ENCODE measurements at places on chromosomes 5 and 9. TPM values are rescaled to one million over a fixed set of nuclear protein-coding genes. Genes with fewer than 3 reads are reported as not detected.
A peak's percentile ranks its signal among the peaks of the same experiment; 100 is the strongest.

DNA sequence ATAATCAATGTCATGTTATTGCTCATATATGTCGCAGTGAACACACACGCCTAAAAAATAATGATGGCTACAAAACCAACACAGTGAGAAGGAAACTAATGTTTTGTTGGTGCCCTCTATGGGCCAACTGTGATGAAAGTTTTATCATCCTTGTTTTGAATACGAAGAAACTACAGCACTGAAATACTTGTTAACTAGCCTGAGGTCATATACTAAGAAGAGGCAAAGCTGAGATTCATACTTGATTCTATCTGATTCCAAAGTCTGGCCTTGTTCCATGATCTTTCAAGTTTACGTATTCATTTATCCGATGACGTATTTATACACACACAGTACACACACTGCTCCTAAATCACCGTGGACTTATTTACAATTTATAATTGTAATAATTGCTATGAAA lies 16.1 kb upstream of the DRD1 start:
- DNase-seq: no peak

GRCh38 chr5:179205277-179205676 lies 140.0 kb downstream of the ADAMTS2 start:
- DNase-seq: no peak

The PCDHB7 gene
- 1.4 TPM for total RNA-seq

DNA sequence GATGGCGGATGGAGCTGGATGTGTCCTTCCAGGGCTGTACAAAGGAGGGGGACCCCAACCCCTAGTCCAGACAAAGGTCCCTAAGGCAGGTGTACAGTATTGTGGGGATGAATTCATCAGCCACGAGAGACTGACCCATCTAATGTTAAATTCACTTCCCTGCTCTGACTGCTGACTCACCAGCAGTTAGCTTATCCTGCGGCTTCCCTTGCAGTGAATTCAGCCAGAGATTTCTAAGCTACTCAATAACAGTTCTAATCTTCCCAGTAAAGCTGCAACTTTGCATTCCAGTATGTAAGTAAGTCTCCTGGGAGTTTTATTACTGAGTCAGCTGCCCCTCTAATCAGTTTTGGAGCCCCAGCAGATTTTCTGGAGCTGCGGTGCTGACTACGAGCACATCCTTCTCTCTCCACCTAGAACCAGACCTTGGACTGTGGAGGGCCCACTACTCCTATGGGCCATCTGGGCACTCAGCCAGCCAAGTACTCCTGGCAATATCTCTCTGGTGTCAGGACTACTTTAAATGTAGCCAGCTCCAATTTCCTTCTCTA lies 16.1 kb downstream of the B4GALT1 start:
- DNase-seq: no peak

DNA sequence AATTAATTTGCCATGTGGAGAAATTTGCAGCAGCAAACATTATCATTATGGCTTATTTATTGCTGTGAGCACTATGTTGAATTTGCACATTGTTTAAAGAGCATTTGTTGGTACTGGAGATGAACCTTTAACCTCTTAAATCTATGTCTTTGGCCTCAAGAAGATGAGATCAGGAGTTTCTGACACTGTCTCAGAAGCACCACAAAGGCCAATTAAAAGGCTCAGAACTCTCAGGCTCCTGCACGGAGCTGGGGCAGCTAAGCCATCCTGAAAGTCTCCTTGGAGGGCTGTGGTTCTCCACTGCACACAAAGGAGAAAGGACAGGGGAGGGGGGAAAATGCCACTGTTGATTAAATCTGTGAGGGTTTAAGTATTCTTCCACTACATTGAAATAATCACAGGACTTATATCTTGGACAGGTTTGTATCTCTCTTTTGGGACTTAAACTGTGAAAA lies 33.1 kb downstream of the ZNF366 start:
- DNase-seq: no peak

The CMYA5 gene
- total RNA-seq: 12.6 TPM

The CAMK2A gene
- total RNA-seq: 0.29 TPM

DNA sequence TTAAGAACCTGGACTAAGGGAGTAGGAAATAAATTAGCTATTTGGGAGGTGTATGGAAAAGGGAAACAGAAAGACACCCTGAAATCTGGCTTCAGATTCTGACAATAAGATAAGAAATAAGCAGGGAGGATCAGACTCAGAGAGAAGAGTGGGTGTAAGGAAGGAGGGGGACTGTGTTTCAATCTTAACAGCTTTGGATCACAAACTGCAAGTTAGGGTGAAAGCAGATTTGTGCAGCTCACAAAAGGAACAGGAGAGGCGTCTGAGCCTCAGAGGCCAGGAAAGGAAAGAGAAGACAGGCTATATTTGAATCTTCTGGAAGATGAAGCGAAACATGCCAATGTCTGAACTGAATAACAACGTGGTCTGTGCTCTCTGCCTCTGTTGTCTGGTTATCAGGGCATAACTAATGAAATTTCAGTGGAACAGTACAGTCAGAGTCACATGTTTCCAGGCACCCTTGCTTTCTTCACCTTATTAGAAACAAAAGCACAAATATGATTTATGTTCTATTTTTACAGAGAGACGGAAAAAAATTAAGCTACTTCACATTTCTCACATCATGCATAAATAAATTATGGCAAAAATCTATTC lies 26.6 kb downstream of the SGTB start:
- DNase-seq: no peak

The GALNT12 gene
- 39.5 TPM for total RNA-seq

DNA sequence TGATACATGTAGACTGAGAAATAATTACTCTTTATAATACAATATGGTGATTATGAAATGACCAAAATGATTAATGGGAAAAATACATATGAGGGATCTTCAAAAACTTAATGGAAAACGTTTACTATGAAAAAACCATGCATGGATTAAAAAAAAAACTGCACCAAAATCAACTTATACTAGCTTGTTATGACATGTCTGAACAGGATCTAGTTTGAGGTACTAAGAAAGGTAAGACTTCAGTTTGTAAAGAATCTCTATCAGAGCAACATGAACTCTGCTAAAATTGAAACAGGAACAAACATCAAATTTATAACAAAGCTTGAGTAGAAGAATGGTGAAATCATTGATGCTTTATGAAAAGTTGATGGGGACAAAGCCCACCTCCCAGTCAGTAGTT lies 178.0 kb downstream of the SLIT3 start:
- DNase-seq: no peak

DNA sequence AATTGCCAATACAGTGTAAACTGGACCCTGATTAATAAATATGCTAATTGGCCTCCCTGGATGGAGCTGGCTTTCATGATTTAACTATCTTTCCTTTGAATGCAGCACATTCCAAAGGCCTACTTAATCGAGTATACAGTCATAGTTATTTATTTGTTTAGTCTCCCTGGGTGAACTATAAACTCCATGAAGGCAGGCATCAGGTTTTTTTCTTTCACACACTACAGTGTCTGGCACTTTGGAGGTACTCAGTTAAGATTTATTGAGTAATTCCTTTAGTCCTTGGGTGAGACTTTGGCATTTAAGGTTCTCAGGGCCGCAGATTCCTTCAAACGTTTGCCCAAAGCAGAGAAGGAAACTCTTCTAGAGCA lies 20.5 kb downstream of the RUSC2 start:
- DNase-seq: no peak

GRCh38 chr9:123453831-123454321 lies 97.9 kb downstream of the CRB2 start:
- no peak for DNase-seq

DNA sequence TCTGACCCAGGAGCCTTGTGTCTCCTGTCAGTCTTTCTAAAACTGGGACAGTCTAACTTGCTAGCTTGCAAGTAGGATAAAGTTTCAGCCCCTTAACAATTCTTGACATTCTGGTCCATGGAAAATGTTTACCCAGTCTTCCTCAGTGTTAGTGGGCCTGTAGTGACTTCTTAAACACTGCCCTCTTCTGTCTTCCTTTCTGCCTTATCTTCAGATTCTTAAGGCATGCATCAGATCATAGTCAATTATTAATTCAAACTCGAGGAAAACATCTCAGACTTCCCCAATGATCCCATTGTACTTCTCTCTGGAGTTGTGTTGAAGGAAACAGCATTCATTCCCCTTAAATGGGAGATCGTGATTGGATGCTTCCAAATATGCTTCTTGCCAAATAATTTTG lies 1199.8 kb downstream of the DTWD2 start:
- DNase-seq: no peak

The IL3 gene
- not detected for total RNA-seq

GRCh38 chr9:10753474-10753873 lies 140.7 kb upstream of the PTPRD start:
- no peak for DNase-seq

The GGTA1 gene
- total RNA-seq: 8.7 TPM

DNA sequence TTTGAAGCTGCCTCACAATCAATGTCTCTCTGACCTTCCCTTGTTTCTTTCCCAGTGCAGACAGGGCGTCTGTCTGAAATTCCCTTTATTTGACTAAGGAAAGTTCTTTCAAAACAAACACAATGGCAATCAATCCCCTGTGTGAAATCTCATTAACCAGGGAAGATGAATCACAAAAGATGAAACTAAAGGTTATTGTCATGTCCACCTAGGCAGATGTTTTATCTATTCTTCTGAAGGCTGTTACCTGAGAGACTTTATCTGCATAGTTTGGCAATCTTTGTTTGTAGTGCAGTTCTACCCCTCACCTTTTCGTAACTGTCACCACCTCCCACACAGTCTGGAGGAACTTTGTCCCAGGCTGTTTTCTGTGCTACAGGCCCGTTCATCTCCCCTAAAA lies 217.5 kb upstream of the RIOK2 start:
- DNase-seq: no peak

DNA sequence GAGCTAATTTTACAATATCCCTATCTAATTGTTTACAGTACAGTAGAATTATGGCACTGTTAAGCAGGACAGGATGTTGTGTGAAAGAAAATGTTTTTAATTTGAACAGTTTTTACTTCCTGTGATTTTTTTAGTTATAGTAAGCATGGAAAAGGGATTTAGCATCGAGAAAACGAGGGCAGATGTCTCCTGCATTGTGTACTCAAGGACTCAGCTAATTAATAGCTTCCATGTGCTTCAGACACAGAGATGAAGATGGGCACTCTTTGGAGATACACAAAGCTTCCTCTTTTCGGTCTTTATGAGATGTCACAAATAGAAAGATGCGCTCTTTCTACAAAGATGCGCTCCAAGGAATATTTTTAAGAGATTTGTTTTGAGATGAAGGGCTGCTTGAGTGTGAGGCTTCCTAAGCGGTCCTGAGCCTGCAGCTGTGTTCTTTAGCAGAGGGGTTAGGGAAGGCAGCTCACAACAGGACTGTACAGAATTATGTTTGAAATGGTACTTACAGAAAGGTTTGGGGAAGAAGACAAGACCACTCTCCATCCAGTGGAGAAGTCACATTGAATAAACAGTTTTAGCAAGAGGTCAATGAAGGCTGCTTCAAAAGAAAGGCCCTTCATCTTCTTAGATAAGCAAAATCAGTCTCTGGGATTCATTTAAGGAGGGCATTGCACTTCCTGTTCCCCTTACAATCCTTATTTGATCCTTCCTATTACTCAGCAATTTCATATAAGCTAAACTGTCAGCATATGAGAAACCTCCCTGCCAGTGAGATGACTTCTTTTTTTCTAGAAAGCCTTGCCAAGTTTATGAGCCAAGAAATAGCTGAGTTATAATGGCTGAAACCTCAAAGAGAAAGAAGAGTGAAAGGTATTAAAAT lies 311.5 kb downstream of the EFNA5 start:
- no peak for DNase-seq

The COL23A1 gene
- total RNA-seq: 3.1 TPM

The GRM6 gene
- total RNA-seq: not detected

The SVEP1 gene
- 54.5 TPM for total RNA-seq

DNA sequence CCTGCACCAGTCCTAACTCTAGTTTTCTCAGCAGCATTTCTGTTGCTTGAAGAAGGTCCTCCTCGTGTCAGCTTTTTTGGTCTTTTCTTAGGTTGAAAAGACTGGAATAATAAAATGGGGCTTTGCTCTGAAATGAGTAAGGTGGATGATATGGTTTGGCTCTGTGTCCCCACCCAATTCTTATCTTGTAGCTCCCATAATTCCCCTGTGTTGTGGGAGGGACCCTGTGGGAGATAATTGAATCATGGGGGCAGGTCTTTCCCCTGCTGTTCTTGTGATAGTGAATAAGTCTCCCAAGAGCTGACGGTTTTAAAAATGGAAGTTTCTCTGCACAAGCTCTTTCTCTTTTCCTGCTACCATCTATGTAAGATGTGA lies 53.6 kb downstream of the LIX1 start:
- no peak for DNase-seq

GRCh38 chr5:130773813-130774212 lies 391.2 kb downstream of the HINT1 start:
- no peak for DNase-seq

GRCh38 chr9:127884427-127884911 lies 7.0 kb upstream of the AK1 start:
- no peak for DNase-seq

The HCN1 gene
- not detected for total RNA-seq

The PCDHB13 gene
- 2.6 TPM for total RNA-seq

DNA sequence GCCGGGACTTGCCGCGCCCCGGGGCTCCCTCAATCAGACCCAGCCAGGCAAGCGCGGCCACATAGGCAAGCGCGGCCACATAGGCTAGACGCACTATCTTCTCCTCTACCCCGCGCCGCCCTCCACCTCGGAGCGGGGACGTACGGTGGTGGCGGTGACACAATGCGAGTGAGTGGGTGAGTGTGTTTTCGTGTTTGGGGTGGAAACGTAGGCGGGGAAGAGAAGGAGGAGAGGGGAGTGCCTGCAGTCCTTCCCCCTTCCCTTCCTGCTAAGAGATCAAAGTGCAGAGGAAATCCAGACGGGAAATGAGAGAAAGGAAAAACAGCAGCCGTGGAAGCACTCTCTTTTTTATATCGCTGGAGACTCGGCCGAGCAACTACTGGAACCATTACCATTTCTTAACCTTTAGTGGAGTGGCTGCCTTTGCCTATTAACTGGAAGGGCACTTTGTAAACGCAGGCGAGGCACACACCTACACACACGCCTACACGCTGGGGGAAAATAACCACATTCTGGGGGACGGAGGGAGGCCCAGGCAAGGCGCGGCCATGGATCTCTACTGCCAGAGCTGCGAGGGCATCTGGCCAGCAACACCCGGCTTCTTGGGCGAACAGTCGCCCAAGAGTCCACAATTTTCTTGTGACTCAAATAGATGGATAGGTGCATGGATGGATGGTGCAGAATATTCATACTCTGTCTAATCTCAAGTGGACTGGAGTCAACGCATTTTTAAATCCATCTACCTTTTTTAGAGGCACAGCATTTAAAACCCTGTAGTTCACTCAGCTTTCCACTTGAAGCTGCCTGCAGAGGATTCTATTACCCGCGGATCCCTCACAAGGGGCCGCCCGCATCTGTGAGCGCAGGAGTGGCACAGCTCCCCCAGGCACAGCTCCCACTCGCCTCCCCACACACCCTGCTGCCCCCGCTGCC lies 2.1 kb downstream of the EDIL3 start:
- peak; percentile 60 for DNase-seq

The TYRP1 gene
- not detected for total RNA-seq

The TRMO gene
- total RNA-seq: 20.0 TPM

The SRP19 gene
- total RNA-seq: 90.1 TPM

Data from upper lobe of left lung (tissue), 6 donors.